ENCODE measurements at places on chromosomes 5 and 9.

DNA sequence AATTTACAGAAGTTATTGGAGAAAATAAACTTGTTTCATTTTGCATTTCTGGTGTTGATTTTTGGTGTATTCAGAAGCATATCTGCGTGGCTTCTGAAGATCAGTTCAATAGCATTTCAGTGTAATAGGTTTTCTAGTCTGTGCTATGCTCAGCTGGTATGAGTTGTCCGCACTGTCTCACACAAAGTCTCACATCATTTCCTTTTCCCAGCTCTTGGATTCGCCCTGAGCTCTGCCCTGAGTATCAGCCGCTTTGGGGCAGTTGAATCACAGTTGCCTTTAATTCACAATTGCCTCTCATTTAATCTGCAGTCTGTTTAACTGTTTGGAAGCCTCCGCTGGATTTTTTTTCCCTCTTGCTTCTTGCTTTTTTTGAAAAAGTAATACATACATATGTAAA is 6.4 kb upstream of the TTC23L start:
- DNase-seq: no peak

DNA sequence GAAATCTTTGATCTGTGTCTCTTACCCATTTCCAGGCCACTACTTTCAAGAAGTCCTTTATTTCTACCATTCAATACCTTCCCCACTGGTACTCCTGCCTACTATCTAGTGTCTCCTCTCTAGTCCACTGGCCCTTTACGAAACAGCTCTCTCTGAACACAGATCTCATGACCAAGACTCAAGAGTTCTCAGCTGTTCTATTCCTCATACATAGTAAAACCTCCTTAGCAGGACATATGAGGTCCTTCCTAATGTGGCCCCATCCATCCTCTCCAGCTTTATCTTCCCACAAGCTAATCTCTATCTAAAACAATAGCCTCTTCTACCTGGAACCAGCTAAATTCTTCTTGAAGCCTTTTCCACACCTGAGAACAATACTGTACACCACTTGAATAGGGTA is 2.6 kb downstream of the TEX10 start:
- DNase-seq: no peak

GRCh38 chr5:176436656-176437055 is 11.5 kb upstream of the FAF2 start:
- no peak for DNase-seq

DNA sequence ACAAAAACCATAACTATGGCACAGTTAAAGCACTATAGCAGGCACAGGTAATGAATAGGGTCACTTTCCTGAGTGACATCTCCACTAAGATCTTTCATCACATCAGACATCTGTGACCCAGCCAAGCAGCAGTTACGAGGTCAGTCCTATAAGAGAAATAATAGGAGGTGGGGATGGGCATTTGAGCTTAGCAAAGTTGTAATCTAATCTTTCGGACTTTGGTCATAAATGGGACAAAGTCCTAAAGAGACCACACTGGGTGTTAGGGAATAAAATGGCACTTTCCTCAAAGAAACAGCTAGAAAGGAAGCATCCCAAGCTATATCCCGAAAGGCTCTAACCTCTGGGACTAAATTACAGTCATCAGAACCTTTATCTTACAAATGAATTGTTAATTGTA is 432.2 kb downstream of the PIK3R1 start:
- no peak for DNase-seq

DNA sequence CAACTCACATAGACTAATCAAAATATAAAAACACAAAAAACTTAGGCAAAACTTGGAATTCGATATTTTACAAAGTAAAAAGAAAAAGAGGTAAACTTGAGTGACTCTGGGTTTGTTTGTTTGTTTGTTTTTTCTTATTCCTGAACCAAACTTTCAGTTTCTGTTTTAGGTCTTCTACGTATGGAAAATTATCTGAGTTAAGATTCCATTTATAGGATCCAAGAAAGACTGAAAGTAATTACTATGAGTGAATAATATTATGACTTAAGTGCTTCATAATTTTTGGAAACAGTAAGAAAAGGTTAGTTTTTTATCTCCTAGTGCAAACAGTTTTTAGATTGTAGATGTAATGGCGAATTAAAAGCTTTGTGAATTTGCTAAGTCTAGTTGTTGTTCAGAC is 13.2 kb downstream of the ST8SIA4 start:
- no peak for DNase-seq

DNA sequence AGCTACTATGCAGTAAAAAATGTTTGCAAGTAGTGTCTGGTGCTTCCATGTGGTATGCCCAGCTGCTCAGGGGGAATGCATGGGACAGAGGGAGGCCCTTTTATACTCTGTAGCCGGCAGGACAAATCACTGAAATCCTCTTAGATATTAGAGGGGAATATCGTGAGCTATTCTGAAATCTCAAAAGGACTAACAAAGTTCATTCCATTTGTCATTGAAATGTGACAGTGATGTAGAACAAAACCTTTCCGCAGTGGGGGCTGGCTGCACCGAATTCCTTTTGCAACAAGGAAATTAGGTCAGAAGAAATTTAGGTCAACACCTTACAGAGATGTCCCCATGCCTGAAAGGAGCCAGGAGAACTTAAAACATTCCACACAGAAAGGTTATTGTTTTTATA is 72.4 kb upstream of the MEF2C start:
- DNase-seq: no peak

GRCh38 chr9:119167876-119168275 is 201.4 kb downstream of the BRINP1 start:
- no peak for DNase-seq

DNA sequence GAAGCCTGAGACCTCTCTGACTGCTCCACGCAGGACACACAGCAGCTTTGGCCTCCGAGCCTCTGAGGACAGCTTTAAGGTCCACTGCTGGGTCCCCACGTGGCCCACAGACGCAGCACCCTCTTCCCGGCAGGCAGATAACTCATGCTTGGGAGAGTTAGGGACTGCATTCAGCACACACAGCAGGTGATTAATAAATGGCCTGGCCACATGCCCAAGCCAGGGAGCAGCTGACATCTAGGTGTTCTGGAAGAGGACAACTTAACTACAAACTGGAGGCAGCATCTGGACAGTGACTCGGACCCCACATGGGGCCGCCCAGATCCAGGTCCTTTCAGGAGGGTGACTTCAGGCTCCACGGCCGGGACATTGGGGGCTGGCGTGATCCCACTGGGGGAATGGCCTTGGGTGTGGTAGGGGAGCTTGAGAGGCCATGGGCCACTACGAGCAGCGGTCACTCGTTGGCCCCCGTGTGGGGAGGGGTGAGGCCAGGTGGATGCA is 11.3 kb downstream of the NINJ1 start:
- DNase-seq: no peak

GRCh38 chr5:35880156-35880555 is 23.5 kb downstream of the IL7R start:
- no peak for DNase-seq

GRCh38 chr9:118767571-118767970 is 601.7 kb downstream of the BRINP1 start:
- DNase-seq: no peak

DNA sequence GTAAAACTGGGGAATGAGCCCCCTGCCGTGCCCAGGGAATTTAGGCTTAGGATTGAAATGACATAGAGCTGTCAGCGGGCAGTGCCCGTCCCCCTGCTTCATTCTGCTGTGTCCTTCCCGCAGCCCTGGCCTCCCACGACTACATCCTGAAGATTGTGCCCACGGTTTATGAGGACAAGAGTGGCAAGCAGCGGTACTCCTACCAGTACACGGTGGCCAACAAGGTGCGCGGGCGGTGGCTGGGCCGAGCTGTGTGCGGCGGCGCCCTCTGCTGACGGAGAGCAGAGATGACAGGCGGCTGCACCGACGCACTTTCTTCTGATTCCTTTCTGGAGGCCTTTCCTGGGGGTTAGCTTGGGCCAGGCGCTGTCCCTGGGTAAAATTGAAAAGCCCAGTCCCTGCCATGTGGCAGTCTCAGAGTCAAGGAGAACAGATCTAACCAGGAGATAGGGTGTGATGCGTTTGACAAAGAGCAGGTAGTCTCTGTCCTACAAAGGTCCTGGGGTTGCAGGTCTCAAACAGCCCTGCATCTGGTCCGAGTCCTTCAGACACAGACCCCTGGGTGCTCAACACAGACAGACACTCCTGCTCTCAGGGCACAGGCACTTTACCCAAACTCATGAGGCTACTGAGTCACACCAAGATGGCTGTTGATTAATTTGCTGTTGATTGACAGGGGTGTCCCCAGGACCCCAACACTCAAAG is 26.8 kb upstream of the RPL26L1 start:
- DNase-seq: no peak

Measured in AG04450 (cell line).